Jurkat, Clone E6-1 (cell line): ENCODE measurements at places on chromosomes 5 and 9.

- DNase-seq: no peak
Observed at GRCh38 chr5:139215107-139215975, 17.2 kb upstream of the SIL1 start.

- DNase-seq: no peak
Observed at GRCh38 chr5:5667136-5667554, 244.7 kb downstream of the ICE1 start.

GRCh38 chr9:127330501-127330900 is 65.9 kb downstream of the GARNL3 start:
- DNase-seq: no peak

GRCh38 chr5:78424665-78425064 is 64.2 kb downstream of the SCAMP1 start:
- no peak for DNase-seq

DNA sequence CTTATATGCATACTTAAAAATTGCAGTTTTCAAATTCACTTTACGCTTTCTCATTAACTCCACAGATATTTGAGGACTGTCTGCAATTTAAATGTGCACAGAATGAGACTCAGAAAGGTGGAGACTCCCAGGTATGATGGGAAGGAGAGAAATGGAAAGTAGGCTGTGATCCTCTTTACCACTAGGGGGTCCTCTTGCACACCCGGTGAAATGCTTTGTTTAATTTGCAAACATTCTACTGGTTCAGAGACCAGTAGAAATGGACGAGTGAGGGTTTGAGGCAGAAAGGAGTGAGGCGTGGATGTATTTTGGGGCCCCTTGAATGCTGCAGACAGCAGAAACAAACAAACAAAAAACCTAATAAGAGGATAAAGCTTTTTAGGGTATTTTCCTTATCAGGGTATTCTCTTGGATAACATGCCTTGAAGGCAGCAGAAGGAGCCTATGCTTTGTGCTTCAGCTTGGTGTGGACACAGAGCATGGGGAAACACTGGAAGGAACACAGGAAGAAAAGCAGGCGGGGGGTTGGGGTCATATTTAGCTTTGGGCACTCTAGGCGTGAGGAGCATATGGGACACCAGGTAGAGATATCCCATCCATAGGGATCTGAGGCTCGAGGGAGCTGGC is 410.1 kb downstream of the DMRT2 start:
- peak; percentile 10 for DNase-seq
